ENCODE measurements at places on chromosomes 4 and X.

DNA sequence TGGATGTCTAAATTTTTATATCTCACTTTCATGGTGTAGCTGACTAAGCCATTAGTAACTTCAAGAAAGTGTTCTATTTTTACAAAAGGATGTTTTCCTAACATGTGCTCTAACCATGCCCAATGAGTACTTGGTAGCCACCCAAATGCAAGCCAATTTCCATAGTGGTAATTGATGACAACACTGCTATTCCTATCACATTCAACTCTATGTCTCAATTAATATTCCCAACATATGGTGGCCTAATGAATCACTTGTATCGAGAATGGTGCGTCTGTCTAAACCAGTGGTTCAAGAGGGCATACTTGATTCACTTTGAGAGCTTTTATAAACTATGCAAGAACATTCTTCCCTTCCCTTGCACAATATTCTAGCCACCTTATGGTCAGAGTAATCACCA is 112.9 kb upstream of the GPRIN3 start:
- DNase-seq = no peak

- no peak for DNase-seq
Observed at GRCh38 chrX:121569609-121570008, 522.2 kb downstream of the GLUD2 start.

GRCh38 chr4:118969359-118969758 is 80.7 kb downstream of the SYNPO2 start:
- no peak for DNase-seq

DNA sequence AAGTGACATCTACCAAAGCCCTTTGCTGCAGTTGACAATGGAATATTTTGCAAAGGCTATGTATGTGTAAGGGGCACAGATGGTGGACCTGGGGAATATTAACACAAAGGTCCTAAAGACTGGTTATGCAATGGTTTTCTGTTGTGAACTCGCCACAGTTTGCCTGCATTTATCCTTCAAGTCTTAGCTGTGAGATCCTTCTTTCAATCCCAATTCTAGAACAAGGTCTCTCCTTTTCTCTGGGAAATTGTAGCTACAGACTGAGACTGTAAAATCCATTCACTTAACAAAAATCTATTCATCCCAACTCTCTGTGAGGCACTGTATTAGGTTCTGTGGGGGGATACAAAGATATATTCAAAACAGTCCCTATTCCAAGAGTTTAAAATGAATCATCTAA is 250.4 kb downstream of the GPM6A start:
- DNase-seq = no peak

GRCh38 chrX:121254336-121254735 is 206.9 kb downstream of the GLUD2 start:
- DNase-seq = no peak

- DNase-seq = no peak
Observed at GRCh38 chrX:53188763-53189162, 36.2 kb downstream of the KDM5C start.

DNA sequence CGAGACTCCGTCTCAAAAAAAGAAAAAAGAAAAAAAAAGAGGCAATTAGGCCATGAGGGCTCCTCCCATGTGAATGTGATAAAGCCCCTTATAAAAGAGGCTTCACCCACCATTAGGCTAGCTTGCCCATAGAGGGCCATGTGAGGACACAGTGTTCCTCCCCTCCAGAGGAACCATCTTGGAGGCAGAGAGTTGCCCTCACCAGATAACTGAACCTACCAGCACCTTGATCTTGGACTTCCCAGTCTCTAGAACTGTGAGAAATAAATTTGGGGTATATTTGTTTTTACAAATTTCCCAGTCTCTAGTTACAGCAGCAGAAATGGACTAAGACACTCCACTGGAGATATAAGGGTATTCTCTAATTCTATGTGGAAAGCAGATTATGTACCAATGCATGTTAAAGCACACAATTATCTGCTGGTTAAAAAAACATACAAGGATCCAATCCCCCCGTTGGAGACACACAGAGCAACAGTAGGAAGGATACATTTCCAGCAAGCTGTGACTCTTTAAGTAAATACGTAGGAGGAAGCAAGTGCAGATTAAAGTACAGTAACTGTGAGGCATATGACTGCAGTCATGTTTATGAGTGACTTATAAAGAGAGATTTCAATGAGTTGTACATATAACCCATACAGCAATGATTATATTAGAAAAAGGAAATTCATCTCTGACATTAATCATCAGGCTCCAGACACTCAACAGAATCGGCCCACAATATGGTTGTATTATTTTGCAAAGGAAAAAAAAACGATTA is 21.4 kb downstream of the SH3RF1 start:
- DNase-seq = no peak

GRCh38 chr4:174444390-174444789 is 77.9 kb downstream of the HPGD start:
- no peak for DNase-seq

DNA sequence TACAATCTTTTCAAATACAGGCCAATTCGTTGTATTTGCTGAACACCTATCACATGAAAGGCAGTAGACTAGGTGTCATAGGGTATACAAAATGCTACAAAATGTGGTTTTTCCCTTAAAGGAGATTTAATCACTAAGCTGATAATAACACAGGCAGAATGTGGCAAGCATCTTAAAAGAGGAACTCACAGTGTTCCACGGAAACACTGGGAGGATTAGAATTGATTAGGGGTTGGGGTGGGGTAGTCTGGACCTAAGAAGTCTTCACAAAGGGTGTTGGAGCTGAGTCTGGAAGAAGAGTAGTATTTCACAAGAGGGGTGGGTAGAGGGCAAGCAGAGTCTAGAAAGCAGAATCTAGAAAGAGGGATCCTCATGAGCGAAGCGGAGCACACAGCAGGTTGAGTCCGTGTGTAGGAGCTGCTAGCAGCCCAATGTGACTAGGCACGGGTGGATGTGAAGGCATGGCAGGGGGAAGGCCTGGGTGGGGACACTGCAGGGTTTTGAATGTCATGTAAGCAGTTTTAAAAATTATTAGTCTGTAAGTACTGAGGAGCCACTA is 123.6 kb downstream of the MGST2 start:
- DNase-seq = no peak

DNA sequence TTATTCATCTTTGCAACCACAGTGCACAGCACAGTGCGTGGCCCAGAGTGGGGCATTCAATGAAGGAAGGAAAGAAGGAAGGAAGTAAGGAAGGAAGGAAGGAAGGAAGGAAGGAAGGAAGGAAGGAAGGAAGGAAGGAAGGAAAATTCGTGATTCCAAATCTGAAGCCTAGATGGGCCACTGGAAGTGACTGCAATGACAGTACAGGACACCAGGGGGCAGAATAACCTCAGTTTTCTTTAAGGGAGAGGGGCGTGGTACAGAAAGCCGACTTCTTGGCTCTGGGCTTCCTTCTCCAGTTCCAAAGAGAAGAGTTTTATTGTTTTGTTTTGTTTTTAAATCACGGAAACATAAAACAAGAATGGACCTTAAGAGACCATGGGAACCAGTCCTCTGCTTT is 47.8 kb downstream of the APLN start:
- DNase-seq = peak; percentile 22
